ENCODE measurements at places on chromosomes 7 and 10. TPM values are rescaled to one million over a fixed set of nuclear protein-coding genes. Genes with fewer than 3 reads are reported as not detected.

DNAJC12 gene
- total RNA-seq: 54.7 TPM

OR9A2 gene
- total RNA-seq: not detected

GJD4 gene
- total RNA-seq: not detected

ACTR1A gene
- total RNA-seq: 250 TPM

SFTPA2 gene
- 0.39 TPM for total RNA-seq

ACSM6 gene
- total RNA-seq: not detected

SPDYE5 gene
- not detected for total RNA-seq

- DNase-seq: no peak
Observed at GRCh38 chr10:117551330-117552155, 9.0 kb downstream of the EMX2 start.

DNA sequence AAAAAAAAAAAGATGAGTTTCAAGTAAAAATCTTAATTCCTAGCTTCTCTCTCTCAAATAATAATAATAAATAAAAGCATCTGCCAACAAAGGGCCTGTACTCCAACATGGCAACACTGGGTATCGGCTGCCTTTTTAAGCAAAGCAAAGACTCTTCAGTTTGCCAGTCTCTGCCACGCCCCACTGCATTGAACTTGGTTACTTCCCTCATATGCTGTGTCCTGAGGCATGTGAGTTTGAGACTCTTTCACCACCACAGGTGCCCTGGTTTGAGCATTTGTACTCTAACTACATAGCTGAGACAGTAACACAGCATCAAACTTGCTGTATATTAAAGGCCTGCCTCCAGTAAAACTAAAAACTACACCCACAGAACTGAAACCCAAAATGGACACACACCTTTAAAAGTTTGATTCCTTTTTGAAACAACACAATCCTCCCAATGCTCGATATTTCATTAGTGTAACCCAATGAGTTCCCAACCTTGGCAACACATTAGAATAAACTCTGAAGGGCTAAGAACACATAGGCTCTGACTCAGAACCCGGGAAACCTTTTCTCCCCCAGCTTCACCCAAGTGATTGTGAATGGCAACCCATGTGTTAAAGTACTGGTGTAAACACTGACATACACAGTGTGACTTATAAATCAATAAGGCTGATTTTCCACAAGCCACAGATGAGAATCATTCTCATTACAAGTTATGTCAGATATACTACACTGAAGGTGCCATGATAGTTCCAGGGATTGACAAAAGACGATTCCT is 12.0 kb downstream of the JAZF1 start:
- DNase-seq: no peak

- no peak for DNase-seq
Observed at GRCh38 chr10:87615856-87616255, 43.8 kb upstream of the PAPSS2 start.

- DNase-seq: no peak
Observed at GRCh38 chr7:47688311-47689100, 106.6 kb upstream of the TNS3 start.

DNA sequence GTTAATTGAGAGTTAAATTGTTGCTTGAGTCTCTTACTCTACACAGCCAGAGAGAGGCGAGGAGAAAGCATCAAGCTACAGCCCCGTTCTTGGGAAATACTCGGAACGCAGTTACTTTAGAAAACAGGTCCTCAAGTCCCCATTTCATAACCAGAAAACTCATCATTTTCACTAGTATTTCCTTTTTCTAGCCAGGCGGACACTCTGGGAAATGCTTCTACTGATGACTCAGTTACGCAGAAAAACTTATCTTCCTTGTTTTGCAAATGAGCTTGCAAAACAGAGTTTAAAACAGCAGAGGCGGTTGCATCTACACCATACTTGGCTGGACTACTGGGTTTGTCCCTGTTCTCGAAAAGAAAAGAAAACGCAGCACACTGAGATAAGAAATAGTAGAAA is 111.4 kb upstream of the FGFR2 start:
- no peak for DNase-seq

- no peak for DNase-seq
Observed at GRCh38 chr7:51640841-51641240, 324.2 kb upstream of the COBL start.

GRCh38 chr7:47669901-47670384 is 88.0 kb upstream of the TNS3 start:
- DNase-seq: no peak

GRCh38 chr10:43904301-43904700 is 255.6 kb upstream of the ZNF32 start:
- no peak for DNase-seq

All from glutamatergic neuron (in vitro differentiated cells).